ENCODE measurements at places on chromosomes 11 and 22.

DNA sequence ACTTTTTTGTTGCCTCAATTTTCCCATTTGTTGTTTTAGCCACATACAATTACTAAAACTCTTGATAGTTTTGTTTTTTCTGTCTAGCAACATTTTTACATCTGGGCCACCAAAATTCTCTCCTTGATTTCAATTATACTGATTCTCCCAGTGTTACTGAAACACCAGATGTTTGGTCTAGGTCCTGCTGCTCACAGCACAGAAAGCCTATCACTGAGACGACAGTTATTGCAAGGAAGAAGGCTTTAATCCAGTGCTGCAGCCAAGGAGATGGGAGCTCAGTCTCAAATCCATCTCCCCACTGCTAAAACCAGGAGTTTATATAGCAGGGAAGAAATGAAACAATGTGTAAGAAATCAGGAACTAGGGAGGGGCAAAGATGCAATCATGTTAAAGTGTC is 837.7 kb upstream of the CNTN5 start:
- DNase-seq: no peak

DNA sequence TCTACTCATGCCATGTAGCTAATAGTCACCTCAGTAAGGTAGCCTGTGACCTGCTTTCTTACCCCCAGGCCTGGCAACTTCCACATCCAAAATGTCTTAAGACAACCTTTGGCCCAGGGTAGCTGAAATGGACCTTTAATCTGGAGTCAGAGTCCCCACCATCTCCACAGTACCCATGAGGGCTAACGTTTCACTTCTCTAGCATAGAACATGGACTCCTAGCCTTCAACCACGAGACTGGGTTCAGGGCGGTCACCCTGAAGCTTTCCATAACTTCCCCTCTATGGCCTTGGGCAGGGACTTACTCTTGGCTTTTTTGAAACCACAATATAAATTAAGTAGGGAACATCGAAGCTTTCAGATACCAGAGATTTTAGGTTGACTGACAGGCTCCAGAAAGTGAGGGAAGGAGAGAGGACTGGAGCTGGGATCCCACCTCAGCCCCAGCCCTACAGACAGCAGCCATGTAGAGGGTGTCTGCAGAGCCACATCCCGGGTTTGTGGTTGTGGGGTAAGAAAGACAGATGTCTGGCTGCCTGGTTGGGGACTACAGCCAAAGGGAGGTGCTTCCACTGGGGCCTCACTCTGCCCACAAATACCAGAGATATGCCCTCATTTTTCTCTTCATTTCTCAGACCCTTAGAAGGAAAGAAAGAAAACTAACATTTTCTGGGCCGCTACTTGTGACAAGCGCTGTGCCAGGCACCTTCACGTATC is 2.6 kb downstream of the TBC1D10A start:
- DNase-seq: peak; percentile 60

- DNase-seq: no peak
These were observed 9.6 kb upstream of the MMP3 start for GRCh38 chr11:102853055-102853454.

GRCh38 chr22:23471698-23472097 is 108.4 kb downstream of the IGLL1 start:
- no peak for DNase-seq

DNA sequence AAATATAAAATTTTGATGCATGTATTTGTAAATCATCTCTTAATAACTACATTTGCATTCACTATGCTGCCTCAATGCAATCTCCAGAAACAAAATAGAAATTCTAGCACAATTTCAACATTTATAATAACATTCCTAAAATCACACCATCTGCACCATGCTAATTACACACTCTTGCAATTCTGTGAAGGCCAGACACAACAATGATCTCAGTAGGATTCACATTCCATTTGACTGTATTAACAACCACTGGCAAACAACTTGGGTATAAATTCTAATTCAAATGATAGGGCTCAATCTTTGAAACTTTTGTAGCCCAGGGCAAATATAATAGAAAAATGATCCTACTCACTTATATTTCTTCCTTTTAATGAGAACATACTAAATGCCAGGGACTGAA is 25.9 kb downstream of the RAB6A start:
- DNase-seq: no peak

DNA sequence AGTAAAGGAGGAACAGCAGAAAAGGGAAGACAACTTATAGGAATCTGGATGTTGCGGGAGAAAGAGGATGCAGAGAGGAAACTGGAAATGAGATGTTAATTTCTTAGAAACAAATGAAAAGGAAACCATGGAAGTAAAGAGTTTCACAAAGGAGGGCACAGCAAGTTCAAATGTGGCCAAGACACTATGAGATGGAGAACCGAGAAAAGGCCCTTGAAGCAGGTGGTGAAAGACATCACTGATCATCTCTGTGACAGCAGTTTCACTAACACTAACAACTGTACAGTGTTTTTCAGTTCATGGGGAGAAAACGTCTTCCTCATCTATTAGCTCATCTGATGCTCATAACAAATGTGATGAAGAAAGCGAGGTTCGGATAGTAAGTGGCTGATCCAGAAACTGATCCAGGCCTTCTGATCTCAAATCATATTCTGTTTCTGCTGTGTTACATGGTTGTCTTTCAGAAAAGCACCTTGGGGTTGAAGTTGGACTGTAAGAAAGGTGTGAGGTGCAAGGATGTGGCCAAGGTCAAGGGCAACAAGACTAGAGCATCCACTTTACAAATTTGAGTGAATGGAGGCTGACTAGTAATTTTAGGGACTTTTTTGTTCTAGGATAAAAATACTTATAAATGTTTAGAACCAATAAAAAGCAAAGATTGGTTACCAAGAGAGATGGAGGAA is 492.1 kb upstream of the CADM1 start:
- no peak for DNase-seq

- no peak for DNase-seq
These were observed 14.2 kb downstream of the LINC01488 start for GRCh38 chr11:69495441-69496201.

- no peak for DNase-seq
These were observed 19.9 kb downstream of the PACSIN2 start for GRCh38 chr22:42994917-42995562.

- DNase-seq: no peak
These were observed 54.7 kb downstream of the GRAMD4 start for GRCh38 chr22:46674906-46675305.

- no peak for DNase-seq
These were observed 518 bp upstream of the CHRM1 start for GRCh38 chr11:62921573-62922188.

DNA sequence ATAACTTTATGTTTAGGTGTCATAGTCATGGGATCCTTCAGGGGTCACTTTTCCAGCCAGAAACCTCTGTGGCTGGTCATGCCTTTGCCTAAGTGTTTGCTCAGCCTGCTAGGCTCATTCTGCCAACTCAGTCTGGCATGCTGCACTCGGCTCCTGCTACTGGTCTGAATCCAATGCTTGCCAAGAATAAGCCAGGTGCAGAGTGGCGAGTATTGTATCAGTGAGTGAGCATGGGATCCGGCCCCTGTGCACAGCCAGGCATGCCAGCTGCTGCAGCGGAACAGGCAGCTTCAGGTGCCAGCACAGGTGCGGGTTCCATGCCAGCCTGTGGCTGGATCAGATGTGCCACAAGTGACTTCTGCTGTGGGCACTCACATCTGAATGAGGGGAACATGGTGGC is 1269.3 kb upstream of the CNTN5 start:
- DNase-seq: no peak

DNA sequence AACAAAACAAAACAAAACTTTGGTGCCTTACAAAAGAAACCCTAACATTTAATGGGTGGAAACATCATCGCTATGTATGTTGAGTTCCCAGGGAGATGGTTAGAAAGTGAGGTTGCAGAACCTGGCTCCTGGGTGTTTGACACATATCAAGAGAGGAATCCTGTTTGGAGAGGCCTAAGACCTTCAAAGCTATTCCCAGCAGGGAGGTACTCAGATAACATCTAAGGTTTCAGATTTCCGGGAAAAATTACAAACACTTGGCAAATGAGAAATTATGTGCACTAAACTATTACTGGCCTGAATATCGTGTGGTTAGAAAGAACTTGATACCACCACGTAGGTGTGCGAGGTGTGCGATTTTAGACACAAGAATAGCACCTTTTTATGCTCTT is 18.5 kb downstream of the TRIM5 start:
- DNase-seq: no peak

- peak; percentile 80 for DNase-seq
These were observed 3.7 kb downstream of the SLC39A13 start for GRCh38 chr11:47411884-47412746.
